ENCODE measurements at places on chromosomes 6 and 20.

DNA sequence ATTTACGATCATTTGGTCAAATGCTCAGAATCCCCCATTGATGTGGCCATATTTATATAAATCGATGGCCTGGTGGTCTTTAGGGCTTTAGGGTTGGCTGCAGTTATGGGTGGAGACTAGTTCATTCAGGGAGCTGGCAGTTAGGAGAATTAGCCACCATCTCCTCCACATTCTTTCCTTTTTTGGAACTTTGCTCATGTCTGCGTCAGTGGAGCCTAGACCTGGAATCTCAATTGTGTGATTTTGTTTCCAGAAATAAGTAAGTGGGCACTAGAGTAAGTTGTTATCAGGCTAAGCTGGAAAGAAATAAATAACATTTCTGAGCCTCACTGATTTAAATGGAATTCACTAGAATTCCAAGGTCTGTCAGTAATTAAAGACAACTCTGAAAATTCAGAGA, 29.0 kb upstream of the ELOVL5 start:
- DNase-seq: no peak

DNA sequence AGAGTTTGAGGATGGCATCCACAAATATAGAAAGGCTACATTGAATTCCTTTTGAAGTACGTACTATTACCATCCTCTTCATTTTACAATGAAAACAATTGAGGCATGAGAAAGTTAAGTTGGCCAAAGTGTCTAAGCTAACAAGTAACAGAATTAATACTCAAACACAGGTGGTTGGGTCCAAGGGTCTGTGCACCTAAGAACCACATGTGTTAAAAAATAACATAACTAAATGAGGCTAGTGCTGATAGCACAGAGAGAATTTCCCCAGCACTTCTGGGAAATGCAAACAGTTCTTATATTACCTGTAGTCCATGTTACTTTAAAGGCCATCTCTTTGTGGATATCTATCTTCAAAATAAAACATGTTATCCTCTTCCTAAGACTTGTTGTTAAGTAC, 10.5 kb upstream of the KHDRBS2 start:
- no peak for DNase-seq

GRCh38 chr6:33807606-33808005, 3.8 kb upstream of the MLN start:
- DNase-seq: no peak

DNA sequence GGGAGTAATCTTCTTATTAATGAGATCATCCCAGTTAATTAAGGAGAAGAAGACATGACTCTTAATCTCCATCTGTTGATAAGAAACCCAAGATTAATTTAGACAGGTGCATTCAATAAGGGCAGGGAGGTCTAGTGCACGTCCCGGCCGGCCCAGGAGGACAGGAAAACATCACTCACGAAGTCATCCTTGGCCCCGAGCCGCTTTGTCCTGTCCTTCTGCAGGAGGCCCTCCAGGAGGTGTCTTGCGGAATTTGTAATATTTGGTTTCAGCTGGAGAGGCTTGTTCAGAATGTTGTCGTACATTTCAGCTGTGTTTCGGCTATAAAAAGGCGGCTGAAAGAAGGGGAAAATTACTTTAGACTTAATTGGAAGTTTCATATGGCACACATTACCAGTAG, 118.4 kb upstream of the SLC2A12 start:
- no peak for DNase-seq

- no peak for DNase-seq
Observed at GRCh38 chr20:19860737-19861136, 102.7 kb downstream of the RIN2 start.

DNA sequence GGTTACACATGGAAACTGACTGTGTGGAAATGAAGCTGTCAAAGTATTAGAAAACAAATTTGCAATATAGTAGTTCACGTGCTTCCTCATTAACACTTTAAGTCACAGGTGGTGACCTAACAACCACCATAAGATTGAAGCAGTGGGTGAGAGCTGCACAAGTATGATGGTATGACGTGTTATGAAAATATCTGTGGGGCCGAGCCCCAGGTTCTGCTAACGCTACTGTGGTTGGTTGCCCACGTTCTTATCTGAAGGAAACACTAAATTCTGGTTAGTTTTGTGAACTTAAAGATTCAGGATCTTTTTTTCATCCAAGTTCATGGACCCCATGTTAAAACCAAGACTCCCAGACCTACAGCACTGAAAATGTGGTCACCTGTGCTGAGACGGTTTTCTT, 243.0 kb upstream of the RIN2 start:
- DNase-seq: no peak

DNA sequence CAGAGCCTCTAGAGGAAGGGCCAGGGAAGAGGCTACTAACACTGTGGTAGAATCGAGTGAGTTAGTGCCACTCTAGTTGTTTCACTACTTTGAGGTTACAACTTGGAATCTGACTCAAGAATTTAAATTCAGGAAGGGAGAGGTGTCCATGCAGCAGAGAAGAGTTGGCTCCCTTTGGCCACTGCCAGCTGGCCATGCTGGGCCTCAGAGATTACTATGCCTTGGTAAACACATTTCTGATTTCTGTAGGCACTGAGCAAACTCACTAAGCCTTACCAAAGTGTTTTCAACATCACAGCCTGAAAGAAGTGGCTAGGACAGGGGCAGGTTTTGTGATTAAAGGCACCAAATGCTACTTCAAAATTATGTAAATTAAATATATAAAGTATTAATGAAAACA, 61.9 kb downstream of the ZHX3 start:
- DNase-seq: no peak

GRCh38 chr6:143441680-143442545, 8.6 kb downstream of the ADAT2 start:
- no peak for DNase-seq

DNA sequence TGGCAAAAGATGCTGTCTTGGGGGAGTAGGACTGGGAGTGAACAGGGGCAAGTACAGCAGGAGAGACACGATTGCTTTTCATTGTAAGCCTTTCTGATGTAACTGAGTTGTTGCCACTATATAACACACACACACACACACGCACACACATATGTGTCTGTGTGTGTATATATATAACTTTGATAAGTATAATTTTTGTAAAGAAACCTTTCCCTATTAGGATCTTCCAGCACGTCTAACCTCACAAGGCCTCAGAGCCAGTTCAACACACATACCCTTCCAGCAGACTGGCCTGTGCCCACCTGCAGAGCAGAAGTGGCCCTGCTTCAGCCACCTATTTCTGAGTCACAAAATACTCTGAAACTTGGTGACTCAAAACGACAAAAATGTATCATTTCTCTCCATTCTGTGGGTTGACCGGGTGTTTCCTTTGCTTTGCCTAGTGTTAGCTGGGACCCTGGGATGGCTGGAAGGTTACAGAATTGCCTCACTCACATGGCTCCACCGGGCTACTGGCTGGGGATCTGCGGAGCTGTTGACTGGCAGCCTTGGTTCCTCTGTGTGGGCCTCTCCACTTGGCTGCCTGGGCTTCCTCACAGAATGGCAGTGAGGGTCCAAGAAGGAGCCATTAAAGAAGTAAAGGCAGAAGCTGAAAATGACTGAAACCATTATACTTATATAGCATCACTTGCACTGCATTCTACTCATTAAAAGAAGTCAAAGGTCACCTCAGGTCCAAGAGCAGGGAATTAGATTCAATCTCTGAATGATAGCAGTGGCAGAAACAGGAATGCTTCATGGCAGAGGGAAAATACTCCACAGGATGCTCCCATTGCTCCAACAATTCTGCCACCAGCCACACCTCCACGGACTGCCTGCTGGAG, 126.4 kb downstream of the BANF2 start:
- no peak for DNase-seq

DNA sequence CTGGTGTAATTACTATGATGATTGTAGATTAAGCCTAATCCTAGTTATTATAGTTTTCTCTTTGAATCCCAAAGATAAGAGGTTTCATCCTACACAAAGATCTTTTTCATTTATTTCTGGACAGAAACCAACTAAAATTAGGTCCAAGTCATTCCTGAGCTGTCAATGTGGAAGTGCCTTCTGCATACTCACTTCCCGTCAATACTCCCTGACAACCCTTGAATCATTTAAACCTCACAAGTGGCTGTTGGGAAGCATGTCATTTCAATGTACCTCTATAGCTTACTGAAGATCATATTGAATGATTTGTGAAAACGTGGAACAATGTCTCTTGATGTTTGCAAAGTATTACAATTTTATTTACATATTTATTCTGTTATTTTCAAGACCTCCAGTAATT, 274.1 kb downstream of the HACE1 start:
- DNase-seq: no peak

DNA sequence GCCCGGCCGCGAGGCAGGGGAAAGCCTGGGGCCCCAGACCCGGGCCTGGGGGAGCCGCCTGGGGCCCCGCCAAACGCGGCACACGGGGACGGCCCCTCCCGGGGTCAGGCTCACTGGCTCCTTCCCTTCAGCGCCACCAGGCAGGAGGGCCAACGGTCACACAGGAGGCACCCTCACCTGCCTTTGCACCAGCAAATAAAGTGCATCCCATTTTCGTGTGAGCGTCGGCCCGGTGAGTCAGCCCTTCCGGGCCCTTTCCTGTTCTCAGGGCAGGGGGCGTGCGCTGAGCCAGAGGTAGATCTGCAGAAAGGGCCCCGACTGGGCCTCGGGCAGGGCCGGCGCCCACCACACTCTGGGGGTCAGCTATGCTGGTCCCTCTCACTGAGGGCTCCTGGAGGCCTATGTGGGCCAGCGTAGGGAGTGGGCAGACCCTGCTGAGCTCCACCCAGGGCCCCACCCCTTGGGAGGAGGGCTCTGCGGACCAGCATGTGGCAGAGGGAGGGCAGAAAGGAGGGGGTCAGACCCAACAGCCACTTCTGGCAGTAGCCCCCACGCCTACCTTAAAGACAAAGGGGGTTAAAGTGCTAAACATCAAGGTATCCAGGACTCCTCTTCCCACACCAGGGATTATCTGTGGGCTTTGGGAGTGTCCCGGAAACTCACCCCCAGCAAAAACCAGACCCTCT, 931 bp upstream of the UCKL1 start:
- peak; percentile 87 for DNase-seq

DNA sequence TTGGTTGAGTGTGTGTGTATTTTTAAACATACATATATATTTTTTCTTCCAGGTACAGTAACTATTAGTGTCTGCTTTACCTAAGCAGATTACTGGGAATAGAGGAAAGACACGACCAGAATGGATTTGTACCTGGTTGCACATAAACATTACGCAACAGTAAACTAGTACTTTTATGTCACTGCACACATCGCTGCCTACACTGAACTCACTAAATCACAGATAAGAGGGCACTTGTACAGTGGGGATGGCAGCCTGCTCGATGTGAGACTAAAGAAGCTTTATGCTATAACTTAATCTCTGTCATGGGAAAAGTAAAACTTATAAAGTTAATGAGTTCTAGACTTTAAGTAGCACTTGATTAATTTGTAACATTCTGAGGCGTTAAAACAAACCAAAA, 89.5 kb upstream of the SIM1 start:
- no peak for DNase-seq

DNA sequence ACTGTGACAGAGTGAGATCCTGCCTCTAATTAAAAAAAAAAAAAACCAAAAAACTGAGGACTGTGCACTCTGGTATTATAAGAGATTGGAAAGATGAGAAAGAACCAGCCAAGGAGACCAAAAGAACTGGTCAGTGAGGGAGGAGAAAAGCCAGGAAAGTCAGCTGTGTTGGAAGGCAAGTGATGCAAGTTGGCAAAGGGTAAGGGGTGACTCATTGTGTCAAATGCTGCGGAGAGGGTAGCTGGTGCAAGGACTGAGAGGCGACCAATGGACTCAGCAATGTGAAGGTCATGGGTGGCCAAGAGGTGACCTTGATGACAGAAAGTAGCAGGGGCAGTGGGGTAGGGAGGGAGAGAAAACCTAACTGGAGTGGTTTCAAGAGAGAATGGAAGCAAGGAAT, 27.4 kb upstream of the LRRN4 start:
- DNase-seq: no peak

DNA sequence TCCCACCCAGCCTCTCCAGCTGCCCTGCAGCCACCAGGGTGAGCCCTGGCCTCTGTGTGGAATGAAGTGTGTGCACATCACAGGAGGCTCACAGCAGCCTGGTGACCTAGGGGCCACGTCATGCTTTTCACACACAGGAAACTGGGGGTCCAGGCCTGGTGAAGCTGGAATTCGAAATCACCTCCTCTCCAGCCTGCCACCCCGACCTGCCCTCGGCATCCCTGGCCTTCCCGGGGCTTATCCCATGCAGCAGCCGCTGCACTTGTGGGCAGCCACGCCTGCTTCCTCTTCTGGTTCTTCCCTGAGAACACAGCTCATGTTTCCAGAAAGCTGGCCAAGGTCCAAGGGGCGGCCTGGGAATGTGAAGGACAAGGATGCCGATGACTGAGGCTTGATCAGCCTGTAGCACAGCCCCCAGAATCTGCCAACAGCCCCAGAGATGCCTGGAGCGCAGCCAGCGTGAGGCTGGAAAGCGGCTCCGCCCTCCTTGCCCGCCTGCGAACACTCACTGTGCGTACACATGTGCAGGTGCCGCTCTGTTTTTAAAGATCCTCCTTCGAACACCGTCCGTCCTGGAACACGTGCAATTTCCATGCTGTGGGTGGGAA, 4.2 kb upstream of the NTSR1 start:
- peak; percentile 100 for DNase-seq

GRCh38 chr20:2455771-2456497, 14.7 kb downstream of the SNRPB start:
- DNase-seq: no peak

- peak; percentile 91 for DNase-seq
Observed at GRCh38 chr20:47389867-47390347, 33.4 kb upstream of the ZMYND8 start.

DNA sequence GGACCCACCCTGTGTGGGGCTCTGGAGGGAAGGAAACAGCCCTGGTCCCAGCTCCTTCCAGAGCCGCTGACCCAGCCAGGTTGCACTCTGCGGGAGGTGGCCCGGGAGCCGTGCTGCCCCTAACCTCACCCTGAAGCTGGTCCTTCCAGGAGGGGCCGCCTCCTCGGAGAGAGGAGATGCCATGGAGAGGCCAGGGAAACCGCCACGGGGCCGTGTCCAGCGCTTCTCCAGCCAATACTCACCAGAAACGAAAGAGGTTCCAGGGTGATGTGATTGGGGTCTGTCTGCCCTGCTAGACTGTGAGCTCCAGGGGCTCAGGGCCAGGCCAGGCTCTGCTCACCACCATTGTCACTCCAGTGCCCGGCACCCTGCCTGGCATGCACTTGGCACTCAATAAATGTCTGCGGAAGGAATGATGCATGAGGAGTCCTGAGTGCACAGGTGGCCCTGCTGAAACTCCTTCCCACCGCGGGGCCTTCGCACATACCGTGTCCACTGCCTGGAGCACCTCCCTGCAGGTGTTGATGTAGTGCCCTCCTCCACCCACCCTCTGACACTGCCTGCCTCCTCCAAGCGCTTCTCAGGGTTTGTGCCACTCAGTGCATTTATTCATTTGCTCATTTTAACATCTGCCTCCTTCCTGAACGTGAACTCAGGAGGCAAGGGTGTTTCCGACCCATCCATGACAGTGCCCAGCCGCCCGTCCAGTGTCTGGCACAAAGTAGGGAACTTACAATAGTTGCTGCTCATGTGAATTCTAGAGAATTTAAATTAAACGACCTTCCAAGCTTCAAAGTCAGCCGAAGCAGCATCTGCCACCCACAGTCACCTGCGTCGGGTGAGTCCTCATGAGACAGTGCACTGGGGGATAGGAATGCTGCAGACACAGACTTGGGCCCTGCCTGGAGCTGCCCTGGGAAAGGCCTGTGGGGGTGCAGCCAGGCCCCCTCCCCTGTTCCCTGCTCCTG, 30.3 kb downstream of the RBM38 start:
- DNase-seq: peak; percentile 78

Measured in RWPE2 (cell line).